Spinal cord (tissue), 10 donors: ENCODE measurements at places on chromosomes 1 and 21. TPM values are rescaled to one million over a fixed set of nuclear protein-coding genes. Genes with fewer than 3 reads are reported as not detected.

Gene CSF1
- 22.9 TPM for total RNA-seq

Gene HSF2BP
- total RNA-seq: 1.4 TPM

DNA sequence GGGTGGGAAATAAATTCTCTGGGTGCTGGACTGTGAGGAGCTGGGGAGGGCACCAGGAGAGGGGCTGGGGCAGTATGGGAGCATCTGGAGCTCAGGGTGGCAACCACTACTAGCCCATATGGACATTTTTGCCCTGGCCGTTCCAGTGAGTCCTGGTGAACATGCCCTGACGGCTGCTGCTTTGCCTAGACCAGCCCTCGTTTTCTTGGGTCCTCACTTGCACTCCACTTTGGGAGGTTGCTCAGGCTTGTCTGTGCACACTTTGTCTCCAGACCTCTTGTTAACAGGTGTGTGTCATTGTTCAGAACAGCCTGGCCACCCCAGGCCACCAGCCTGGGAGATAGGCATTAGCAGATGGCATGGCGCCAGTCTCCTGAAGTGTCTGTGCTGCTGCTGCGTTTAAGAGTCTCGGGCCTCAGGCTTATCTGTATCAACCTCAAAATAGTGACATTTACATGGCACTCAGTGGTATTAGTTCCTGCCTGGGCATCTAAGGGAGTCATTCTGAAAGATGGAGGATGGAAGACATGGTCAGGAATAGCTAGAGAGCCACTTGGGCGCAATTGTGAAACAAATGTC is 190.5 kb downstream of the PTPRU start:
- DNase-seq: no peak

DNA sequence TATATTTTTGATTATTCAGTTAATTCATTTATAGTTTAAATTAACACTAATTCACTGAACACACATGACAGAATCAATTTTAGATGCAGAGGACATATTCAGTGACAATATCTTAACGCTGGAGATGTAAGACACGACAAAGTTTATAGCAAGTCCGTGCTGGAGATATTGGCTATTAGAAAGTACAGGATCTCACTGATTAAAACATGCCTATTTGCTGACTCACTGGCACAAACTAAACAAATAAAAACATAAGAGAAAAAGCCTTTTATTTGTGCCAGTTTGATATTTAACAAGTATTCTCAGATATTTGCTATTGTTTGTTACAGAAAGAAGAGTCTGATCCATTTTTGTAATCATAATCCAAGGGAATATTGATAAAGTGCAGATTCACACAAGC is 1122.9 kb upstream of the B3GALT2 start:
- no peak for DNase-seq
